ENCODE measurements at places on chromosomes 3 and 15.

DNA sequence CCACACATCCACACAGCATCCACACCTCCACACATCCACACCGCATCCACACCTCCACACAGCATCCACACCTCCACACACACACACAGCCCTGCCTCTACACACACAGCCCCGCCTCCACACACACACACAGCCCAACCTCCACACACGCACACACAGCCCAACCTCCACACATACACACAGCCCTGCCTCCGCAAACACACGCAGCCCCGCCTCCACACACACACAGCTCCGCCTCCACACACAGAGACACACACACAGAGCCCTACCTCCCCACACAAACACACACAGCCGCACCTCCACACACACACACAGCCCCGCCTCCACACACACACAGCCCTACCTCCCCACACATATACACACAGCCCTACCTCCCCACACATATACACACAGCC, 4.7 kb downstream of the MESP1 start:
- no peak for DNase-seq

- no peak for DNase-seq
These were observed 33.2 kb downstream of the ROPN1B start for GRCh38 chr3:126002189-126002588.

DNA sequence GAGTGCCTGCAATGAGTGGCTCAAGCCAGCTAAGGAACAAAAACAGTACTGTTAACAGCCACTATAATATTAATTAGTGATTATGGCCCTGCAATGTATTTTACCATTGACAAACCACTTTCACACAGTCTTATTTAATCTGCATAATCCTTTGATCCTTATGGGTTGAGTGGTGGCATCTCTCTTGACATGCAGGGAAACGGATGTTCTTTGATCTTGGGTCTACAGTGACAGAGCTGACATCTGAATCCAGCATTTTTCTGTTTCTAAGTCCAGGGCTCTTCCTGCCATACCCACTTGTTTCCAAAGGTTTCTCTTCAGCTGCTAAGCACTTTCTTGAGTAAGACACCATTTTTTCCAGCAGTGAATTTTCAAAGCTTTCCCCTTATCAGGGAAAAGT, 277.7 kb upstream of the ROPN1 start:
- DNase-seq, result no peak

DNA sequence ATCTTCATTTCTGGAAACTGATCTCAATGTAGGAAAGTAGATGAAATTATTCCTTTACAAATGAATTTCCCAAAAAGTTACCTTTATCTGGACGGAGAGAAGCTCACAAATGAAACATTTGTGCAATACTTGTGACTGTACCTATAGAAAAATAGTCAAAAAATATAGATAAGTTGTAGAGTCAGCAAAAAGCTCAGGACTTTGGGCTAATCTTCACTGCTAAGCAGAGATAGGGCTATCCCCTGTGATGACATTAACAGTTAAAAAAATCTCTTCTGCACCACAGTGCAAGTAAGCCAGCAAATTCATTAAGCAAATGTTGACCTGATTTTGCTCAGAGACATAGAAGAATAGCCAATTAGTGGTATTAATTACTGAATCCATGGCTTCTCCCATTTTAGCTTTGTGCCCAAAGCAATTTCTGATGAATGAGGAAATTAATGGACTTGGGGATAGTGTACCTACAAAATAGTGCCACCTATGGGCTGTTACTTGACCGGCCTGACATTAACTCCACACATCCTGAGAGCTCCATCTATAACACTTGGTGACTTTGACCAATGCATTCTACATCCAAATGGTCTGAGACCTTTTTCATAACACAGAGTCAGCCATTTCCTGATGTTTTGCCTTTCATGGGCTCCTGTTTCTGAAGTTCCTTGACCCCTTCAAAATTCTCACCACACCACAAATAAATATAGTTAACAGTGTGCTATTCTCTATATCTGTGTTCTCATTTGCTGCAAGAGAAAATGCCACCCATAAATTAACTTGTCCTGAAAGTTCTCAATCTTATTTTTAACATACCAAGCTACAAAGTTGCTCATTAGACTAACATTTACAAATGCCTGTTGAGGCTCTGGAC, 105.0 kb downstream of the SSR3 start:
- DNase-seq, result no peak

GRCh38 chr3:20669184-20669583, 483.2 kb upstream of the SGO1 start:
- DNase-seq, result no peak

GRCh38 chr15:89937365-89938350, 24.9 kb upstream of the ARPIN start:
- DNase-seq, result no peak

GRCh38 chr3:160754371-160754854, 1.6 kb upstream of the PPM1L start:
- no peak for DNase-seq

- no peak for DNase-seq
These were observed 699.8 kb upstream of the NR2F2 start for GRCh38 chr15:95630683-95631082.

- DNase-seq, result no peak
These were observed 107.0 kb upstream of the UBE2E1 start for GRCh38 chr3:23698652-23699313.

GRCh38 chr15:29887721-29888120, 65.5 kb upstream of the TJP1 start:
- no peak for DNase-seq

DNA sequence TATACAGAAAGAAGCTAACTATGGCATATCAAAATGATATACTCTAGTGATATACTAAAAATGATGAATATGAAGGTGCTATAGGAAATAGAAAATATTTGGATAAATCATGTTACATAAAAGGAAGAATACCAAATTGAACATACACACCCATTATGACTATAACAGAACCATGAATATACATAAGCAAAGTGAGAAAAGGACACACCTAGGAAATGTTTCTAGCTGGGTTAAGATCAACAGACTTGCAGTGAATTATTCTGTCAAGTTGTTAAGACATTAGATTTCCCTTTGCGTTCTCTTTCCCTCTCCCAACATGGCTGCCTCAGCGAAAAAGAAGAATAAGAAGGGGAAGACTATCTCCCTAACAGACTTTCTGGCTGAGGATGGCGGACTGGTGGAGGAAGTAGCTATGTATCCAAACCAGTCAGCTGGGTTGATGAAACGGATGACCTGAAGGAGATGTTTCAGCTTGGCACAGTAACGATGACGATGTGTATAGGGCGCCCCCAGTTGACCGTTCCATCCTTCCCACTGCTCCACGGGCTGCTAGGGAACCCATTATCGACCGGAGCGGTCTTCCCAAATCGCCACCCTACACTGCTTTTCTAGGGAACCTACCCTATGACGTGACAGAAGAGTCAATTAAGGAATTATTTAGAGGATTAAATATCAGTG, 20.2 kb upstream of the PARP14 start:
- no peak for DNase-seq

GRCh38 chr3:53750253-53751210, 95.7 kb downstream of the CHDH start:
- DNase-seq, result no peak

DNA sequence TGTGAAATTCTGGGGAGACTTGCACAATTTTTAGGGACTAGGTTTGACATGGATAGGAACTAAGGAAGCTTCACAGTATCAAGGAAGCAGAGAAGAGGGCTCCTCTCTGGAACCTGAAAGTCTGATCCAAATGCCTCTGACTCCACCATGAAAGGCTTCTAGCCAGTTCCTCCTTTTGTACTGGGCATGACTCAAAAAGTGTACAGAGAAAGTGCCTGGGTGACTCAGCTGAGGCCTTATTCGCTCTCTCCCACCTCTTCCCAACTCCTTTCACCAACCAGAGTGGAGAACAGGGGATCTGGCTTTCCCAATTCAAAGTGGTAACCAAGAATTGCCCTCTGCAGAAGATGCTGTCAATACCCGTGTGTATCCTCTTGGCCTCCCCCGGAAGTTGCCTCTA, 342.9 kb upstream of the PROK2 start:
- DNase-seq, result no peak

DNA sequence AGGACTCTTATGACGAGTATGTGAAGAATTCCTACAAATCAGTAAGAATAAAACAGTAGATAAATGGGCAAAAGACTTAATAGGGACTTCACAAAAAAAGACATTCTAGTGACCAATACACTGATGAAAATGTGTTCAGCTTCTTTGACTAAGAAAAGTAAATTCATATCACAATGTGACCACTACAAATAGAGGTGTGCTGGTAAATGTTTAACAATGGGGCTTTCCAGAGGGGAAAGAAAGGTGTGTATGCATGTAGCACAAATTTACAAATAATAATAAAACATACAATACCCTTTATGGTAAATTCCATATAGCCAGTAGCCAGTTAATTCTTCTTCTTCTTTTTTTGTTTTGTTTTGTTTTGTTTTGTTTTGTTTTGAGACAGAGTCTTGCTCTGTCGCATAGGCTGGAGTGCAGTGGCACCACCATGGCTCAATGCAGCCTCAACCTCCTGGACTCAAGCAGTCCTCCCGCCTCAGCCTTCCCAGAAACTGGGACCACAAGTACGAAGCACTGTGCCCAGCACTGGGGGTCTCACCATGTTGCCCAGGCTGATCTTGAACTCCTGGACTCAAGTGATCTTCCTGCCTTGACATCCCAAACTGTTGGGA, 17.5 kb upstream of the NMD3 start:
- no peak for DNase-seq

GRCh38 chr15:93862791-93863190, 368.6 kb upstream of the MCTP2 start:
- DNase-seq, result no peak

GRCh38 chr15:62121273-62122015, 43.6 kb downstream of the C2CD4B start:
- DNase-seq, result no peak

GRCh38 chr3:192481638-192482037, 245.7 kb downstream of the FGF12 start:
- DNase-seq, result no peak

GRCh38 chr15:27094235-27094634, 123.3 kb downstream of the GABRG3 start:
- DNase-seq, result no peak

GRCh38 chr3:30622790-30623189, 16.4 kb downstream of the TGFBR2 start:
- DNase-seq, result no peak

DNA sequence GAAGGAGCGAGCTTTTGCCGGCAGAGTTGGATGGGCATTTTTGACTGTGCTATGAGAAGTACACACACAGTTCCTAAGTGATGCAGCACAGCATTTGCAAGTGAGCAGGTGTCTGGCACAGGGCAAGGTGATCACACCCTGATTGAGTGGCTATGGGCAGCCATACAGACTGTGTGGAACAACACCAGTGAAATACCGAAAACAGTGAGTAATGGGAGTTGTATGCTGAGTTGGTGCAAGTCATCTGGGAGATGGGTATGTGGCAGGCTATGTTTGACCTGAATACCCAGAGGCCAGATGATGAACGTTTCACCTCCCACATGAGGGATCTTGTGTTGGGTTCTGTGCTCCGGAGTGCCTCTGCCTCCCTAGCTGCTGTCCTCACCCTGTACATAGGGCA, 53.5 kb upstream of the TIPARP start:
- no peak for DNase-seq
